ENCODE measurements at places on chromosomes 4 and X. TPM values are rescaled to one million over a fixed set of nuclear protein-coding genes. Genes with fewer than 3 reads are reported as not detected.

Gene CDK16
- 36.4 TPM for total RNA-seq

DNA sequence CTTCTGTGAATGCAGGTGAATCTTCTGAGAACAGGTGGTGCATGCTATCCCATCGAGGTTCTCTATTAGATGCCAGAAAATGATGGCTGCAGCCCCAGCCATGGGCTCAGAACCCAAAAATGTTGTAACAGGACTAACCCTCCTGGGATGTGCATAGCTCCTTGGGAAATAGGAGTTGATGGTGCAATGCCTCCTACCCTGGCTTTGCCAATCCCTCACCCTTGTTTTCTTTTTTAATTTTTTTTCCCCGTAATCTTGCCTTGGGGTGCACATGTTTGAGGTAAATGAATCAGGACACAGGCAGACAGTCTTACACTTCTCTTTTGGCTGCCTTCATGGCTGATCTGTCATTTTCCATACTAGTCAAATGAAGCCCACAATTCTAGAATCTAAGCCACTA, 96.6 kb downstream of the KIT start:
- no peak for DNase-seq

DNA sequence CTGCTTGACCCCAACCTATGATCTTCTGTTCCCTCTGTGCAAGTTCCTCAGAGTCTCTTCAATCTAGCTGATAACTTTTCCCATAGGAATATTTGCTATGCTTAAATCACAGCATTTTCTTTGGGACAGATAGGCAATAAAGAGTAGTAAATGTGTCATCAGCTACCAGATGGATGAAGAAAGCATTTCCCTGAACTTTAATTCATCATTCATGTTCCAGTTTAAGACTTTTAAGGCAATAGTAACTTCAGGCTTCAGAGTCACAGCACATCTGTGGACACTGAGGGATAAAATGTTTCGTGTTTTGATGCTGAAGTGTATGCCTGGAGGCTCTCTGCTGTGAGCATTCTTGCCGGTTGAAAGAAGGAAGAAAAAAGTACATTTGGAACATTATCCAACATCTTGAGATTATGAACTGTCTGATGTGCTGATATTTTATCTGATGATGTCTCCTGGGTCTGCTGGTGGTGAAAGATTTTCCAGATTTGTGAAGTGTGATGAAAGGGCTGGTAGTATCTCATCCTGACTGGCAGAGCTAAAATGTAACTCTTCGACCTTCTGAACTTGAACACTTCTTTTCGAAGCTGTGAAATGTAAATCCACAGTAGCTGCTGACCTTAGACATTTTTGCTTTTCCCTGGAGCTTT, 133.7 kb downstream of the DCLK2 start:
- peak; percentile 88 for DNase-seq

GRCh38 chr4:54281054-54281766, 52.1 kb downstream of the PDGFRA start:
- DNase-seq: peak; percentile 60

GRCh38 chrX:68433155-68433980, at the start of gene OPHN1:
OPHN1 (minus strand) TSS chrX:68433495; CDS start chrX:68433020, 475 bp downstream.
- DNase-seq: peak; percentile 82

DNA sequence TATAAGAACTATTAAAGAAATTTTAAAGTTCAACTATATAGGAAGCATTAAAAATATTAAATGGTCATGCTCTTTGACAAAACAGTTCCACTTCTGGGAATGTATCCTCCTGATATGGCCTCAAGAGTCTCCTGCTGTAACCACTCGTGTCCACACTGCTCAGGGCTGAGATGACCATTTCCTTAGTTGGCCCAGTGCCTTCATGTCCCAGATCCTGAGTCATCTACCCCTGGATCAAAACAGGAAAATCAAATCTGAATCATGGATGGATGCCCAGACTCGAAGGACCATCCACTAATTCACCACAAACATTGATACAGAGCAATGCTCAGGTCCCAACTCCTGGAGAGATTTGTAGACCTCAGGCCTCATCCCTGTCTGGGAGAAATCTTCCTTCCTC, 44.7 kb downstream of the GPRASP3 start:
- peak; percentile 1 for DNase-seq

- peak; percentile 86 for DNase-seq
These were observed 101.0 kb downstream of the ATP11C start for GRCh38 chrX:139831675-139832456.
